ENCODE measurements at places on chromosomes 7 and 10.
A peak's percentile ranks its signal among the peaks of the same experiment; 100 is the strongest.

DNA sequence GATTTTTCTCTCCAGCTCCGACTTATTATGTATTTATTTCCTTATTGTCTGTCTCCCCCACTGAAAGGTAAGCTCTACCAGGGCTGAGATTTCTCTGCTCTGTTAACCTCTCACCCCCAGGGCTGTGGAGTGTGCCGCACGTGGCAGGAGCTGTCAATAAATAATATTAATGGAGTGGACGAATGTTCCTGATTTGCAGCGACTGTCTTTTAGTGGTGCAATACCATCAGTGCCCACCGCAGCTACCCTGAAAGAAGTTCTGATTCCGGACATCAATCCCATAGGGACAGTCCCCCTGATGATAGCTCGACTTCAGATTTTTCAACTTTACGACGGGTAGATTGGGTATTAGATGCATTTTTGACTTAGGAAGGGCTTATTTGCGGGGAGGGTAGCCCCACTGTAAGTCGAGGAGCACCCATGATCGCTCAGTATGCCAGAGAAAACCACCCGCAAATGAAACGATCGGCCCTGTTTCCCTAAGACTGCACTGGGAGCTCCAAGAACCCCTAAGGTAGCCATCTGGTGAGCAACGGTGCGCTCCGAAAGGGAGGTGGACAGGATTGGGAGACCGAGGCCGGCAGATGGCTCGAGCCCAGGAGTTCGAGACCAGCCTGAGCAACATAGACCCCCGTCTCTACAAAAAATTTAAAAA, 986 bp upstream of the PPP2R2D start:
- DNase-seq = no peak

DNA sequence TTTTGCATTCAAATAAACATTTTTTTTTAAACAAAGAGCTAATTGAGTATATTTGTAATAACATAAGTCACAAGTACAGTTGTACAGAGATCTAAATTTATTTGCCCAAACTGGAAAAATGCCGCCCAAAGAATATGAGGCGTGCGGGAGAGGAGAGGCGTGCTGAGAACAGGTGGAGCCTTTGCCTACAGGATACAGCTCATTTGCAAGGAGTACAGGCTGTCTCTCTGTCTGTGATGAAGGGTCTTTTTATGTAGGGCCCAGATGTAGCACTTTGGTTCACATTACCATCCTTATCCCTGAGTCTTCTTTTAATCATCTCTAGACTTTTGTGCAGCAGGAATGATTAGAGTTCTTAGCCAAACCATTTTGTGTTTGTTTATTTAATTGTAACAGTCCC, 58.2 kb downstream of the POU6F2 start:
- DNase-seq = no peak

DNA sequence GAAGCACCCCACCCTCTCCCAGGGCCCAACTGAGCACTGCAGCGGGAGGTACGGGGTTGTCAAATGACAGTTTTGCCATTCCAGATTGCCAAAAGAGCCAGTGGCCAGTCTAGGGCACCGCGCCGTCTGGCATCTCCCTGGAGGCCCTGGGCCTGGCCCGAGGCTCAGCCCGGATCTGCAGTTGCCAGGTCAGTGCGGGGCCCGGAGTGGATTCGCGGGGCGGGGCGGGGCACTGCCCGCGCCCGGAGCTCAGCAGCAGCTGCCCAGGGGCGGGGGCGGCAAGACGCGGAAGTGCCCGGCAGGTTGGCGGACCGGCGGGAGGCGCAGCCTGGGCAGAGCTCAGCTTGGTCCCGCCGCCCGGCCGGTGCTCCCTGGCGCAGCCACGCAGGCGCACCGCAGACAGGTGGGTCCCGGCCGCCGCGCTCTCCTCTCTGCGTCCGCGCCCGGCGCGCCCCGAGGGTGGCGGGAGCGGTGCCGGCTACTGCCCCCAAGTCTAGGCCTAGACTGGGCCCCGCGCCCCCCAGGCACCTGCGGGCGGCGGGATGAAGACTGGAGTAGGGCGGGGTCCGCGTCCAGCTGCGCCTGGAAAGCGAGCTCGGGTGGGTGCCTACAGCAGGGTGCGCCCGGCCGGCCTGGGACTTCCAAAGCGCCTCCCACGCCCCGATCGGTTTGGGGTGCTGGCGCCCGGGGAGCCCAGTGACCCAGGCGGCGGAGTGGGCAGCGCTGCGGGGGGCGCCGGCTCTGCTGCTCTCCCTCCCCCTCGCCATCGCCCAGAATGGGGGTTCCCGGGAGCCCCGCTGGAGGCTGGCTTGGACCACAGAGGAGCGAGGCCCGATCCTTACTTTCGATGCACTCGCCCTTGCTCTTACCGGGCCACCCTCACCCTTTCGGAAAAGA, at the start of gene IRF5:
Gene IRF5 (plus strand): TSS at position 281 of the 897 bp plus-strand sequence. CDS start 4,155 bp downstream, outside the sequence.
- DNase-seq = no peak

- no peak for DNase-seq
Observed at GRCh38 chr7:139813151-139813550, 15.9 kb upstream of the TBXAS1 start.

- DNase-seq = no peak
Observed at GRCh38 chr7:41809116-41809515, 106.2 kb upstream of the INHBA start.

DNA sequence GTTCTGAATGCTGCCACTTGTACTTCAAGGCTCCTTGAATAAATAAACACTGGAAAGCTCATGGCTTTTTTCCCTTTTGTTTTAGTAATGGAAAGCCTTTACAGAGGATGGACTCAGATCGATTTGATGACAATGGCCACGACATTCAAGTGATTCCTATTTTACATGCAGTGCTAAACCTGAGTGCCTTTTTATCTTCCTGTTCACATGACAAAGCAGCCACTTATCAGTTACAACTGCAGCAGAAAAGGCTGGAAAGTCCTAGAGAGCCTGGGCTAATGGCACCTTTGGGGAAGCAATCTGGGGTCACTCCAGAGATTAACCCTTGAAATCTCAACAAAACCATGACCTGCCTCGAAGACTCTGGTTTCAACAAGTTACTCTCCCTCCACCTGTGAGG, 249.0 kb upstream of the AUTS2 start:
- DNase-seq = no peak

GRCh38 chr7:93160410-93160809, 12.2 kb upstream of the SAMD9L start:
- DNase-seq = no peak

DNA sequence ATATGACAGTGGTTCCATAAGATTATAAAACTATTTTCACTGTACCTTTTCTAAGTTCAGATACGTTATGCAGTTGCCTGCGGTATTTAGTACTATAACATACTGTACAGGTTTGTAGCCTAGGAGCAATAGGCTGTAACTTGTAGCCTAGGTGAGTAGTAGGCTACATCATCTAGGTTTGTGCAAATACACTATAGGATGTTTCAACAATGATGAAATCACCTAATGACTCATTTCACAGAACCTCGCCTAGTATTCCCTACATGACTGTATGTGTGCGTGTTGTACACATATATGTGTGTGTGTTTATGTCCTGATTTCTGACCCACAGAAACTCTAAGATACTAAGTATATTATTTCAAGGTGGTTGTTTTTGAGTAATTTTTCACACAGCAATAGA, 139.0 kb downstream of the HERPUD2 start:
- no peak for DNase-seq

DNA sequence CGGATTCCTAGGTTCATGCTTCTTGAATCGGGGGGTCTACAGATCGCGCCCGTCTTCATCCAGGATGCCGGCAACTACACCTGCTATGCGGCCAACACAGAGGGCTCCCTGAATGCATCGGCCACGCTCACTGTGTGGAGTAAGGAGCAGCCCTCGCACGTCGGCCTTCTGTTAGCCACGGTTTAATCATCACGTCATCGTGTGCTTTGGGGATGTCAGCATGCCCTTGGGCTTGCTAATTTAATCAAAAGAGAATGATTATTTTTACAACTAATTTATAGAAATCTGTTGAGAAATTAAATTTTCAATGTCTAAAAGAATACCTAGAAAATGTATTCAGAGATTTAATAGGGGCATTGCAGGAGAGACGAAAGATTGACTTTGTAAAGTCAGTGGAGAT, 668.2 kb downstream of the SDK1 start:
- DNase-seq = no peak

- no peak for DNase-seq
Observed at GRCh38 chr10:73262105-73262730, 9.8 kb upstream of the MRPS16 start.

DNA sequence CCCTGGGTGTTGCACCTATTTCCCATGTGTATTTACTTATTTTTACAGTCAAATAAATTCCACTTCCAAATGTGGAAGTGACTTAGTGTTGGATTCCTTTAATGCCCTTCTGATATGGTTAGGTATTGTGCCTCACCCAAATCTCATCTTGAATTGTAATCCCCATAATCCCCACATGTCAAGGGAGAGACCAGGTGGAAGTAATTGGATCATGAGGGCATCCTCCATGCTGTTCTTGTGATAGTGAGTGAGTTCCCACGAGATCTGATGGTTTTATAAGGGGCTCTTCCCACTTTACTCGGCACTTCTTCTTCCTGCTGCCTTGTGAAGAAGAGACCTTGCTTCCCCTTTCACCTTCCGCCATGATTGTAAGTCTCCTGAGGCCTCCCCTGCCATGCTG, 136.9 kb downstream of the SNX10 start:
- no peak for DNase-seq

- DNase-seq = no peak
Observed at GRCh38 chr10:49608166-49609005, 1.7 kb upstream of the SLC18A3 start.

- DNase-seq = peak; percentile 7
Observed at GRCh38 chr7:111025006-111025405, 65.9 kb upstream of the LRRN3 start.

DNA sequence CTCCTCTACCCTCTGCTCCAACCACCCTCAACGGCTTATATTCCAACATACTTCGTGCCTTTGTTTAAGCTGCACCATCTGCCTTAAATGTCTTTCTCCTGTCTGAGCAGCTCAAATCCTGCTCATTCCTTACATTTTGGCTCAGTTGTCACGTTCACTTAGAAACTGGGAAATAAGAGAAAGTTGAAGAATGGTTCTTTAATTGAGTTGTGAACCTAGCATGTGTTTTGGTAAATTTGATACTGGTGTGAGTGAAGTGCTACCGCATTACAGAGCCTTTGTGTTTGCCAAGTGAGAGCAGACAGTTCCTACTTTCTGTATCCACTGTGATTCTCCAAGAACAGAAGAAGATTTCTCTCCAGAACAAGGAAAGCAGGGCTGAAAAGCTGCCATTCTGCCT, 54.3 kb downstream of the EPDR1 start:
- no peak for DNase-seq

DNA sequence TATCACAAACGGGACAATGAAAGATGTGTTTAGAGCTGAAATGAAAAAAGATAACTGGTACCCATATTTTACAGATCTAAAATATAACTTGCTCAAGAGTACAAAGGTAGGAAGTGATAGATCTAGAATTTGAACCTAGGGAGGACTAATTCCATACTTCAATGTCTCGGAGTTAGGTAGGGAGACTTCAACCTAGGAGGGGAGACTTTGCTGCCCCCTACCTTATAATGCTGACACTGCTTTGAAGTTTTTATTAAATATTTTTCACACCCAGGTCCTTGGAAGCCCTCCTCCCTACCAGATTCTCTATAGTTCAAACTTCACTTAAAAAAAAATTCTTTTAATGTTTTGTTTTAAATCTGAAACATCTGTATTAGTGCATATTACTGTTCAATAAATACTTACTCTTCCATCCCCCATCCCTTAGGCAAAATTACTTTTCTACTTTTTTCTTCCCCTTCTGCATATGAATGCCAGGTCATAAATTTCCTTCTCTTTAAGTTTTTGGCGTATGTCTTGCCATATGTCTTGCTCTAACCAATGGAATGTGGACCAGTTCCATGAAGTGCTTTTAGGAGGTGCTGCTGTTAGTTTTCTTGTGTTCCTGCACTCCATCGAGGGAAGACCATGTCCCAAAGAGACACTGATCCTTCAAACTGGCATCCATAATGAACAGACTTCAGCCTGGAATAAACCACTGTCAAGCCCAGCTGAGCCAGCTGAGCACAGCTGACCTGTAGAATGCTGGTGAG, 57.8 kb downstream of the MICU1 start:
- DNase-seq = no peak

DNA sequence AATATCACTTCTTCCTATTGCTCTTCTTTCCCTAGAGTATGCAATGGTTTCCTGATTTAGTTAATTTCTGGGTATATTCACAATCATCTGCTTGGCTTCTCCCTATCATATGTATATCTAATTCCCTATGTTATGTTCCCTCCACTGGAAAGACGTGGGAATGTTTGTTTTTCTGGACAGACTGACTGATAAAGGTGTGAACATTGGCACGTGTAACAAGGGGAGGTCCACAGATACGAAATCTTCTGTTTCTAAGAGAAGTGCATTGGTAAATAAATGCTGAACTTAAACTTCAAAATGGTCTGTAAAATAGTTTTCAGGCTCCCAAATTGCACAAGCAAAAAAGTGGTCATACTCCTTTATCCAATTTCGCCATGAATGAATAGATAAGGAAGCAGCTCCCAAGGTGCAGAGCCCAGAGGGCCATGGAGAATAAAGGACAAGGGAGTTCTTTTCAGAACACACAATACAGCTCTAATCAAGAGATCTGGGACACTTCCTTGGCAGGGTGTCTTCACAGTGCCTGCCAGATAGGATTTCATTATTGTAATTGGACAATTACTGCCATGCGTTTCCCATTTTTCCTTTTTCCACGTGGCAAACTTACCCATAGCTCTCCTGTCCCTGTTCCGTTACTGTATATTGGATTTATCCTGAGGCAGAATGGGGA, 141.9 kb downstream of the RNF133 start:
- no peak for DNase-seq

DNA sequence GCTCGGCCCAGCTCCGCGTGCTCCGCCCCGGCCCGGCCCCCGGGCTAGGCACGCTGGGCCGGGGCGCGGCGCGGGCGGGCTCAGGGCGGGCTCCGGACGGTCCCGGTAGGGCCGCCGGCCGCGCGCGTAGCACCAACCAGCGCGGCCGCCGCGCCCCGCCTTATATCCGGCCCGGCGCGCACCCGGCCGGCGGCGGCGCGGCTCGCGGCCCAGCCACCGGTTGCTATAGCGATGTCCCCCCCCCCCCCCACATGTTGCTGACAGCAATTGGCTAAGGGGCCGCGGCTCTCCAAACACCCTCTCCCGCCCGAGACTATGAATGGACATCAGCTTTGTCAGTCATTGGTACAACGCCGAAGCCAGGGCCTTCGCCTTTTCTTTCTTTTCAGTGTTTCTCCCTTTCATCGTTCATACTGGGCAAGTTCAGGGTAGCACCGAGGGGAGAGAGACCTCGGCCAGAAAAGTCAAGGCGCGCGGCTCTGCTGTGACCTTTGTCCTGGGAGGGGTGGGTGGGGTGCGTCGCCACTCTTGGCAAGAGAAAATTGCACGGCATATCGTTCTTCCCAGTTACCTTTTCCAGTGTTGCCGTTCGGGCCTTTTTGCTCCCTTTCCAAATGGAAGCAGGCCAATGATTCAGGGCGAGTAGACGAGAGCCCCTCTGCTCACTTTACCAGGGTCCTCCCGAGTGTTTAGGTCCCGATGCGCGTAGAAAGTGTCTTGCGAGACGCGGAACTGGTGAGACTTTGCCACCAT, 354.2 kb downstream of the DNAJB6 start:
- no peak for DNase-seq

Data from activated naive CD8-positive, alpha-beta T cell treated with anti-CD3 and anti-CD28 coated beads, Interleukin-2, amount 50 U/mL, for 16 hours (primary cell).